Muscle of arm (tissue), 14 donors: ENCODE measurements at places on chromosomes 1 and 21. TPM values are rescaled to one million over a fixed set of nuclear protein-coding genes. Genes with fewer than 3 reads are reported as not detected.

The CCDC181 gene
- 1.1 TPM for polyA plus RNA-seq

The ANKRD34A gene
- not detected for polyA plus RNA-seq

The CD84 gene
- 0.89 TPM for polyA plus RNA-seq

The TCHHL1 gene
- polyA plus RNA-seq, result not detected

The LRRC53 gene
- not detected for polyA plus RNA-seq

The SRGAP2B gene
- 26.7 TPM for polyA plus RNA-seq

The OR14K1 gene
- not detected for polyA plus RNA-seq

The OR2T27 gene
- not detected for polyA plus RNA-seq

The RASSF5 gene
- 6.8 TPM for polyA plus RNA-seq

The DHX9 gene
- polyA plus RNA-seq, result 128 TPM

The RAB7B gene
- not detected for polyA plus RNA-seq

The CELA3B gene
- not detected for polyA plus RNA-seq

The CDC42SE1 gene
- 51.0 TPM for polyA plus RNA-seq

The CFAP141 gene
- not detected for polyA plus RNA-seq

The AHDC1 gene
- polyA plus RNA-seq, result not detected

The GRIK3 gene
- 0.41 TPM for polyA plus RNA-seq

The SERPINC1 gene
- polyA plus RNA-seq, result 0.36 TPM

The HHAT gene
- polyA plus RNA-seq, result 5.9 TPM

The WNT9A gene
- polyA plus RNA-seq, result 11.3 TPM

The TLCD4 gene
- 8.8 TPM for polyA plus RNA-seq

The SUSD4 gene
- not detected for polyA plus RNA-seq

The KLHL17 gene
- polyA plus RNA-seq, result 5.4 TPM

The FBXO2 gene
- polyA plus RNA-seq, result 0.78 TPM

The RAP1GAP gene
- polyA plus RNA-seq, result 4.3 TPM

The NUDT17 gene
- not detected for polyA plus RNA-seq

The C4BPA gene
- polyA plus RNA-seq, result 0.71 TPM

The CAMTA1 gene
- 41.8 TPM for polyA plus RNA-seq

The RGSL1 gene
- polyA plus RNA-seq, result not detected

The LCE1C gene
- polyA plus RNA-seq, result not detected

The MAP3K21 gene
- 0.52 TPM for polyA plus RNA-seq

The SEMA4A gene
- not detected for polyA plus RNA-seq

The HOOK1 gene
- 6.4 TPM for polyA plus RNA-seq

The LDLRAD1 gene
- not detected for polyA plus RNA-seq

The CYP4A22 gene
- polyA plus RNA-seq, result not detected

The SH3GLB1 gene
- polyA plus RNA-seq, result not detected

The PPFIA4 gene
- 54.7 TPM for polyA plus RNA-seq

The MORC3 gene
- 37.0 TPM for polyA plus RNA-seq

The CD2 gene
- not detected for polyA plus RNA-seq

The AADACL4 gene
- not detected for polyA plus RNA-seq

The SHISAL2A gene
- 8.1 TPM for polyA plus RNA-seq

The MYBPH gene
- 411 TPM for polyA plus RNA-seq

The SLC1A7 gene
- polyA plus RNA-seq, result 0.31 TPM

The ERICH3 gene
- 0.04 TPM for polyA plus RNA-seq

The RGS16 gene
- polyA plus RNA-seq, result 9.3 TPM

The ETNK2 gene
- 2.0 TPM for polyA plus RNA-seq

The SPRR3 gene
- 142 TPM for polyA plus RNA-seq

The ZSWIM5 gene
- 0.43 TPM for polyA plus RNA-seq

The MANEAL gene
- 3.6 TPM for polyA plus RNA-seq

The RNF2 gene
- polyA plus RNA-seq, result 43.8 TPM

The RHD gene
- 0.73 TPM for polyA plus RNA-seq

The TMEM51 gene
- 7.5 TPM for polyA plus RNA-seq
